ENCODE measurements at places on chromosomes 13 and 19.

GRCh38 chr13:30846311-30846710 lies 59.8 kb upstream of the MEDAG start:
- no peak for DNase-seq

DNA sequence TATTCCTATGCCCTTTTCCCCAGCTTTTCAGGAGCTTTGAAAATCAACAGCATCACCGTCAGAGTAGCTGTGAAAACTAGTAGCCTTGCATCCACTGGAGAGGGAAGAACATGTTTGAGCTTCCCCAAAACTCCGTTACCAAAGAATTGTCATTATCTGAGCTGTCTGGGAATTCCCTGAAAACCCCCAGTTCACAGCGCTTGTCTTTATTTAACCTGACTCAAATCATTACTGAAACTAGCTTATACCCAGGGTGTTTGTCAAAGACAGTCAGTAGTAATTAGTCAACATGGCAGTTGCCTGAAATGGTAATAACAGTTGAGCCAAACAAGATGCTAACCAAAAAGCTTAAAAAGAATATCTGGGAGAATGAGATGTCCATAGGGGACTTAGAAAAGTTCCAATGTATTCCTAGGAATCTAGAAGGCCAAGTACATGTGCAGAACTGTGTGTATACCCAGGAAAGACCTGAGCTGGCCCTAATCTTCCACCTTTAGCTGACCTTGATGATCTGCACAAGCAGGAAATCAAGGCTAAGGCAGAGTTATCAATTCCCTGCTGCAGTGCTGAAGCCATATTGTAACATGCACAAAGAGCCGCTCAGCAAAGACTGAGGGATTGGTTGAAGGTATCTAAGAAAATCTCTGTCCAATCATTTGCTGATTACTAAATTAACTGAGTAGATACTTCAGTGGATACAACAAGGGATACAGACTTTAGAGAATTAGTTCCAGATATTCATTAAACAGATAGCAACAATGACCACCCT lies 130.8 kb downstream of the KL start:
- no peak for DNase-seq

- no peak for DNase-seq
Measured at GRCh38 chr13:52053460-52053859, 29.0 kb downstream of the UTP14C start.

- DNase-seq = peak; percentile 4
Measured at GRCh38 chr13:73288596-73288995, 229.8 kb downstream of the KLF5 start.

- no peak for DNase-seq
Measured at GRCh38 chr19:32651729-32652140, 23.2 kb downstream of the ANKRD27 start.

DNA sequence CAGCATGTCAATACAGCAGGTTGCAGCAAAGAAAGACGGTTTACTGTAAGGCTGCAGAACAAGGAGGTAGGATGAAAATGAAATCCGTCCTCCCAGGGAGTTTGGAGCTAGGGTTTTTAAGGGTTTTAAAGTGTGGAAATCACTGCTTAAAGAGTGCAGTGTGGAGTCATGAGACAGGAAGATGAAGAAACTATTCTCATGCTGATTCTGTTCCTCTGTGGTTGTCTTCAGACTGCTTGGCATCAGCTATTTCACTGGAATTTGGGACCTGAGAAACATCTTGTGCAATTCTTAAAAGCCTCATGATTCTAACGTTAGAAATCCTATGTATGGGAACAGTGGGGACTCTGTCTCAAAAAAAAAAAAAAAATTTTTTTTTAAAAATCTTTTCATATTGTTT lies 11.4 kb downstream of the ZNF331 start:
- peak; percentile 9 for DNase-seq

- DNase-seq = no peak
Measured at GRCh38 chr13:73096173-73096572, 37.4 kb downstream of the KLF5 start.

DNA sequence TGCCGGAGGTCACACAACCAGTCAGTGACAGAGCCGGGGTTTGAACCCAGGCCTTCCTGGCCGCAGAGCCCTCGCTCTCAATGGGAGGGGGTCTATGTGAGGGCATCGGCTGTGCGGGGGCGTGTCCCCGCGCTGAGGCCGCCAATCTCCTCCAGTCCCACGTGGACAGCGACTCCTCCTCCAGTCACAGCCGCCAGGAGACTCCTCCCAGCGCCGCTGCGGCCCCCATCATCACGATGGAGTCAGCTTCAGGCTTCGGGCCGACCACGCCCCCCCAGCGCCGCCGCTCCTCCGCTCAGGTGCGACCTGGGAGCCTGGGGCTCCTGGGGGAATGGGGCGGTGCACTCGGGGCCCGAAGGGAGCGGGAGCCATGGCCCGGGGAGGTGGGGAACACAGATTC lies 6.0 kb downstream of the SPRED3 start:
- DNase-seq = no peak

DNA sequence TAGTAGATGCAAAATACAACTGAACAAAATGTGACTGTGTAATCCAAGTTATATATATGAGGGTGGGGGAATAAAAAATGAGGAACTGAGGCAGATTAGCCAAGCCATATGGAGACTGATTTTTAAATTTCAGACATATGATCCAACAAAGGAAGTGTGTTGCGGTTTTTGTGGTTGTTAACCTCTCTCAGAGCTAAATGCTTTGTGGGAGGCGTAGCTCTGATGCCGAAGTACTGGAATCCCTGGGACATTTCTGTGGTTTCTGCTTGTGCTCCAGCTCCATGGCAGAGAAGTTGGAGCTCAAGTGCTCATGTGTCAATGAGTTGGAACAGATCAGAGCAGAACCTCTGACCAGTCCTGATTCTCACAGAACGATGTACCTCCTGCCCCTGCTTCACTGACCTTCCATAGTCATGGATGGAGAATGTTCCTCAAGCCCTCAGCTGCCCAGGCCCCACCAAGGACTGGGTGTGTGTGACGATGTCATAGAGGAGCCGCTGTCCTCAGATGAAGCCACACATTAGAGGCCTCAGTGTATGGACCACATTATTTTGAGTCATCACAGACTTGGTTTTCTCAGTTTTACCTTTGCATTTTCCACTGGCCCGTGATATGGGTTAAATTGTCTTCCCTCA lies 107.6 kb downstream of the SOX1 start:
- DNase-seq = peak; percentile 84

DNA sequence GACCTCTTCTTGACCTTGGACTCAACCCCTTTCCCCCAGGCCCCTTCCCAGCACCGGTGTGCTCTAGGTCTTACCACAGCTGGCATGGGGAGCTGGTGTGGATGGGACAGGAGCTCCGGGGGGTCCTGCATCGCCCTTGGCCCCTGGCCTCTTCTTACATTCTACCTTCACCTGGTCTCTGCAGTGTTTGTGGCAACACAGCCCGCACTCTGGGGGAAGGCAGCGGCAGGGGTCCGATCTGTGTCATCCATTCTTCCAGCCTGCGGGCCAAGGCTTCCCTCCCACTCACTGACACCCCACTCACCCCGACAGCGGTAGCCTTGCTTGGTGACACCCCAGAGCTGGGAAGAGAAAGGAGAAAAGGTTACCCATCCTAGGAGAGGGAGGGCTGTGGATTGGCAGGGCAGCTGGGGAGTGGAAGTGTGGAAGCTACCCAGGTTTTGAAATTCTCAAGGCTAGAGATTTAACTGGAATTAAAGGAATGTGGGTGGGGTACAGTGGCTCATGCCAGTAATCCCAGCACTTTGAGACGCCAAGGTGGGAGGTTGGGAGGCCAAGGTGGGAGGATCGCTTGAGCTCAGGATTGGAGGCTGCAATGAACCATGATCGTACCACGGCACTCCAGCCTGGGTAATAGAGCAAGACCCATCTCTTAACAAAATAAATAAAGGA lies 8.3 kb downstream of the FAM98C start:
- no peak for DNase-seq

- DNase-seq = peak; percentile 36
Measured at GRCh38 chr13:77832339-77833100, 86.1 kb downstream of the EDNRB start.

DNA sequence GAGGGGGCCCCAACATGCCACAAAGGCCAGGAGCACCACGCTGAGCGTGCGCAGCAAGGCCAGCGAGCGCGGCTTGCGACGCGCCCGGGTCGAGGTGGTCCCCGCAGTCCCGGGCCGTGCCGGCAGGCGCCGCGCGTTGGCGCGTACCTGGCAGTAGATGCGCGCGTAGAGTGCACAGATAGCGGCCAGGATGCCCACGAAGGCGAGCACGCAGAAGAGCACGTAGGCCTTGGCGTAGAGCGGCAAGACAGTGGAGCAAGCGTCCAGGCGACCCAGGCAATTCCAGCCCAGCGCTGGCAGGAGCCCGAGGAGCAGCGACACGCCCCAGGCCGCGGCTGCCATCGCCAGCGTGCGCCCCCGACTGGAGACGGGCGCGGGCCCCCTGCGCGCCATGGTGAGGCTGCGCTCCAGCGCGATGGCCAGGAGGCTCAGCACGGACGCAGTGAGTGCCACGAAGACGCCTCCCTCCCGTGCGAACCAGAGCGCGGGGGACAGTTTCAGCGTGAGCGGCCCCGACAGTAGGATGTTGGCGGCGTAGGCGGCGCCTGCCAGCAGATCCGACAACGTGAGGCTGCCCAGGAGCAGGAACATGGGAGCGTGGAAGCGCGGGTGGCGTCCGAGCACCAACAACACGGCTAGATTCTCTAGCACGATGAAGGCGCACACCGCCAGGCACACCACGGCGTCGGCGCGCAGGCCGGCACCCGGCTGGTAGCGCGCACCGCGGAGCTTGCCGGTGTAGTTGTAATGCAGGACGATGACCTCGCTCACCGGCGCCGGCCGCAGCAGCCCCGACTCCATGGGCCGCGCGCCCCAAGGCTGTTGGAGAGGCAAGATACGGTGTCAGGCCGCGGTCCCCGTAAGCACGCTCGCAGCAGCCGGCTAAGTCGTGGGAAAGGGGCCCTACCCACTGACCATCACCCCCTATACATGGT lies 2.8 kb downstream of the S1PR5 start:
- DNase-seq = no peak

GRCh38 chr13:60575142-60575541 lies 178.1 kb downstream of the TDRD3 start:
- no peak for DNase-seq

GRCh38 chr13:86562866-86563265 lies 763.6 kb upstream of the SLITRK6 start:
- no peak for DNase-seq

GRCh38 chr19:18160493-18160970 lies 7.6 kb downstream of the PIK3R2 start:
- DNase-seq = no peak

DNA sequence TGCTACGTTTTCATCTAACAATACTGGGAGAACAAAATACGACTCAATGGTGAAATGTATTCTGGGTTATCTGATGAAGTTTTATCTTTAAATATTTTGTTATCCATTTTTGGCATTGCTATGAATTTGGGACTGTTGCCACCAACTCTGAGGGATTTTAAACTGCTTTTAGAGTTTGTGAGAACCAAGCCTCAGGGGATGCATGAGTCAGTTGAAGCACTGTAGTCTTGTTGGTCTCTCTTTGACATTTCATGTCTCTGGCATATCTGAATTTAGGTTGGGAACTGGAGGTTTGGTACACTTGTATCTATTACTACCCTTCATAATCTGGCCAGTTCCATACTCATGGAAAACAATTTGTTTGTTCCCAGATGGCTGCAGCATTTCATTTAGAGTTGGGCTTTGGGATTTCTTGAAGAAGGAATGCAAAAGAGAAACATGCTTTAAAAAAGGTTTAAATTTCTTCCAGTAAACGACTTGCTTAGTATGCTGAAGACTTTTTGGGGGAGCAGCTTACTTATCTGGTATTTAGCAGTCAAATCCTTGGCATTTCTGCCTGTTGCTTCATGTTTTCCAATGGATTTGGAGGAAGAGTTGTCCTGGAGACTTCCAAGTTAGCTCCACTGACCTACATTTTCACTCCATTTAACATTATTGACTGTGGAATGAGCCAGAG lies 28.9 kb downstream of the ARHGEF7 start:
- no peak for DNase-seq

DNA sequence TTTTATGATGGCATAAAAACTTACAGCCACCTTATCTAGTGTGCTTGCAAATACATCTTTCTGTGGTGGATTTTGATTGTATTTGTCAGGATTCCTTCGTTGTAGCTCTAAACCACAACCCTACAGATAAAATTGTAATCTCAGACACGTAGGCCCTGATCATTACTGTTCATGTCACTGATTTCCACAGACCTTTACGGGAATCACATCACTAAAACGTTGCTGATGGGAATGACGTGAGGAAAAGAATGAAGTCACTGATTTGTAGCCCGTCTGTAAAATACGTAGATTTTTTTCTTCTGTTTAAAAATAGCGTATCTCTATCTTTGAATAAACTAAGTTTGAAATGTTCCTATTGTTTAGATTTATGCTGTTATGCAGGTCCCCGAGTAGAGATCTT lies 399.2 kb downstream of the MYO16 start:
- DNase-seq = no peak

- peak; percentile 59 for DNase-seq
Measured at GRCh38 chr13:30607908-30608307, 9.8 kb upstream of the USPL1 start.

- peak; percentile 34 for DNase-seq
Measured at GRCh38 chr13:99033814-99034213, 56.0 kb upstream of the DOCK9 start.

DNA sequence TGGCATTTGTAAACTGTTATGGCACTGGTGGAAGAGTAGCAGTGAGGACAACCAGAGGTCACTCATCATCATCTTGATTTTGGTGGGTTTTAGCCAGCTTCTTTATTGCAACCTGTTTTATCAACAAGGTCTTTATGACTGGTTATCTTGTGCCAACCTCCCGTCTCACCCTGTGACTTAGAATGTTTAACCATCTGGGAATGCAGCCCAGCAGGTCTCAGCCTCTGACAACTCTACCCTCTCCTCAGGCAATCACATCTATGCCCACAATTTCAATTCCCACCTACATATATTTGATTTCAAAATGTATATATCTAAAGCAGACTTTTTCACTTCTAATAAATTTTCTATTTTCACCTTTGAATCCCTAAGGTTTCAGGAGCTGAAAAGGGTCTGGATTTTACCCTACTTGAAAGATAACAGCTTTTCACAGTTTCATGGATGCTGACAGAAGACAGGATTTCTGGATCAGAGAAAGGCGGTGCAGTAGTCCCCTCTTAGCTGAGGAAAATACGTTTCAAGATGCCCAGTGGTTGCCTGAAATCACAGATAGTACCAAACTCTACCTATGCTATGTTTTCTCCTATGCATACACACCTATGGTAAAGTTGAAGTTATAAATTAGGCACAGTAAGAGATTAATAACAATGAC lies 1171.8 kb downstream of the DIAPH3 start:
- DNase-seq = no peak

GRCh38 chr13:55230570-55230908 lies 1910.2 kb upstream of the PRR20A start:
- no peak for DNase-seq

DNA sequence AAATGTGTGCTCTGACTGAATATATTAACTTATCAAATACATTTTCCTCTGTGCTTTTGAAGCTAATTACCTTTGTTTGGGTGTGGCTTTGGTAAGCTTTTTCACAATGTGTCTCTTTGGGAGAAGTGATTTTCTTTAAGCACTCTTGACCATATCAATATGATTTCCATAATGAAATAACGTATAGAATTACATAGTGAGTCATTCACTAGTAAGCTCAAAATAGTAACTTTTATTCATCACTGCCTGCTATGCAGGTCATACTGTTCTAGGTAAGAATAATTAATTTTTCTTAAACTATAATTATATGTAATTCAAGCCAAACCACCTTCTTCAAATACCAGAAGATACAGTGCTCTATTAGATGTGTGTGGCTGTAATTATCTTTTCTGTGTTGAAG lies 480.7 kb downstream of the MYO16 start:
- DNase-seq = no peak
